ENCODE measurements at places on chromosomes 2 and 18. TPM values are rescaled to one million over a fixed set of nuclear protein-coding genes. Genes with fewer than 3 reads are reported as not detected.

DNA sequence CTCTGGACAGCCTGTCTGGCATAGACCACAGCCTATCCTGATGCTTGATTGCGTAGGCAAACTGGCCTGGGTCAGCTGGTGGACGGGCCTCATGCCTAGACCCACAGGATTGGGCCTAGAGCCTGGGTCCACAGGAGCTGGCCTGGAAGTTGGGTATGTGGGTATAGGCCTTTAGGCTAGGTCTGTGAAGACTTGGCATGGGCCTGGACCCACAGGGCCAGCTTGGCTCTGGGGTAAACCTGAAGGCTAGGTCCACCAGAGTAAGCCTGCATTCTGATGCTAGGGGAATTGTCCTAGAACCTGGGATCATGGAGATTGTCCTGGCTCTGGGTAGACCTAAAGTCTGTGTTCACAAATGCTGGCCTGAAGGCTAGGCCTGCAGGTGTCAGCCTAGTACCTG, 1293.7 kb downstream of the CNTNAP5 start:
- DNase-seq = no peak

Gene DCDC2C
- total RNA-seq = not detected

Gene GALNT3
- 0.85 TPM for total RNA-seq

- no peak for DNase-seq
These were observed 4.1 kb downstream of the DSG3 start for GRCh38 chr18:31451625-31452024.

Gene TMEM178A
- 2.8 TPM for total RNA-seq

Gene UGT1A3
- total RNA-seq = not detected

DNA sequence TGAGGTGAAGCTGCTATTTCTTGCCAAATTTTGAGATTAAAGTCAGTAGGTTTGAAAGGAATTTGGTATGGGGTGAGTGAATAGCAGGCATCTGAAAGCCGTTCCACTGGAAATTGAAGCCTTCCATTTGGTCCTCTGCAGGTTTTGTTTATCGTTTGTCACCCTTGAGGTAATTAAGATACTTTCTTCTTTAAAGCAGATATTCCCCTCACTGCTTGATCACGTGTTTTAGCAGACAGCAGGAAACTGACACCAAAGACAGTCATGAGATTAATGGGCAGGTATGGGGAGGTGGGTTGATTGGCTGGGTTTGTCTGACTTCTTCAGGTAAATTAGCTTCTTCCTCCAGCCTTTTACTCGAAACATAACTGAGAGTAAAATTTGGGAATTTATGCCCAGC, 10.7 kb downstream of the LPIN1 start:
- DNase-seq = no peak

DNA sequence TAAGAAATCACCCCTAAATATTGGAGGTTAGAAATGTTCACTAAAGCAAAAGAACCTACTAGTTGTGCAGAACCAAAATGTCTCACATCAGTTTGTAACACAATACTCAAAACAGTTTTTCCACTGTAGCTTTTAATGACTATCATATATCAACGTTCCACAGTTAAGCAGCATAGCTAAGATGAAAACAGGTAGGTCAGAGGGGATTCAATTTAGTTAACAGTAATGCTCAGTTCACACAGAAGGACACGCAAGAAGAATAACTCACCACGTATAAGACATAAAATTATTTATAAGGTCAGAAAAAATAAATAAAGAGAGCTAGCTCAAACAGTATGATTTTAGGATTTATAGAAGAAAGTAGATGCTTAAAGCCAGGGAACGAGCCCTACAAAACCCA, 118.9 kb upstream of the CCDC150 start:
- DNase-seq = no peak

DNA sequence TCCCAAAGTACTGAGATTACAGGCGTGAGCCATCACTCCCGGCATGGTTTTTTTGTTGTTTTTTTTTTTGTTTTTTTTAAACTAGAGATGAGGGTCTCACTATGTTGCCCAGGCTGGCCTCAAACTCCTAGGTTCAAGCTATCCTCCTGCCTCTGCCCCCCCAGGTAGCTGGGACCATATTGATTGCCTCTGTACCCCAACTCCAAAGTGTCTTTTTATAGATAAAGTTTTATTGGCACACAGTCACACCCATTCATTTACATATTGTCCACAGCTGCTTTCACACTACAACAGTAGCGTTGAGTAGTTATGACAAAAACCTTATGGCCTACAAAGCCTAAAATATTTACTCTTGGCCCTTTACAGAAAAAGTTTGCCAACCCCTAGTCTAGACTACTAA, 45.2 kb upstream of the SP5 start:
- DNase-seq = no peak

DNA sequence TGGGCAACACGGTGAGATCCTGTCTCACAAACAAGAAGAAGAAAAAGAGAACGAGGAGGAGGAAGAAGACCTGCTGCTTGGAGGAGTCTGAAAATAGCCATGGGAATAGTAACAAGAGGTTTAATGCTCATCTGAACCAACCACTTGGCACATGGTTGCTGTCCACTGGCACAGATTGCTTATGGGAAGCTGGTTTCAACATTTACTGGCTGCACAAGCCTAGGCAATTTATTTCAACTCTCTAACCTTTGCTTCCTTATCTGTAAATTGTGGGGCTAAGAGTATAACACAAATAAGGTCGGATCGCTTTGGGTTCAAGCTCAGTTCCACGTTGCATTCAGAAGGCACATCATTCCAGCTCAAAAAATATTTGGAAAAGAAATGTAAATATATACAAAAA, 14.2 kb upstream of the RHOB start:
- no peak for DNase-seq

Gene BCS1L
- 57.4 TPM for total RNA-seq

DNA sequence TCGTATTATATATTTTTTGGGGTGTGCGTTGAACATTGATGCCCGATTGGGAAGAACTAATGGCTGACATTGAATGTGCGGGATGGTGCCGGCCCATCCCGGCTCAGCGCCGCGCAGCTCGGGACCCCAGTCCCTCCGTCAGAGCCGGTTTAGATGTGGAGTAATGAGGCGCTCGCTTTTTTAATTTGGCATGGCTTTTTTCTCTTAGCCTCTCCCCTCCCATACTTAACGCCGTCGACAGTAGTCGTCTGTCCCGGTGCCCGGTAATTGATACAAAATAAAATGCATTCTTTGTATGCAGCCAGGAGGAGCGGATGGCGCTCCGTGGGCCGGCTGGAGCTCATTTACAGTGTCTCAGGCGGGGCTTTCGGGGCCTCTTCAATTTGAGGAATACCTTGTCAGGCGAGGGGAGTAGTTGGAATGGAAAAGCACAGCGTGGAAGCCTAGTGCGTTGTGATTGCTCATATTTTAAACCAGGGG, 209.2 kb downstream of the GBX2 start:
- no peak for DNase-seq

GRCh38 chr2:201807452-201807999, 1.2 kb downstream of the CDK15 start:
- DNase-seq = no peak

DNA sequence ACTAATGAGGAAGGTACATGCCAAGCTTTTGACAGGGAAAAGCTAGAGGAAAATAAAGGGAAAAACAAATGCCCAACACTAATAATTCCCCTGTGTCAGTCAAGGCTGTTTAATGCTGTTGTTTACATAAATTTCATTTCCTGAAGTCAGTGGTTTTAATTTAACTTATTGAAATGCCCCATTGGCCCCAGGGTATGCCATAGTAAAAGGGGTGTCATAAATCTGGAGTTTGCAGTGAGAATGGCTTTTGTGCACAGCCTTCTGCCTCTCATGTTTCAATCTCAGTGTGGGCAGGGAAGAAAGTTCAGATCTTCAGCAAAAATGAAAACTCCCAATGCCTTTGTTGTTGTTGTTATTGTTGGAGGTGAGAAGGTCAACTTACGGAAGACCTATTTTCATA, 550.1 kb upstream of the DCC start:
- no peak for DNase-seq

GRCh38 chr2:222322236-222322635, 23.4 kb upstream of the PAX3 start:
- no peak for DNase-seq

Gene GDF7
- 1.1 TPM for total RNA-seq

DNA sequence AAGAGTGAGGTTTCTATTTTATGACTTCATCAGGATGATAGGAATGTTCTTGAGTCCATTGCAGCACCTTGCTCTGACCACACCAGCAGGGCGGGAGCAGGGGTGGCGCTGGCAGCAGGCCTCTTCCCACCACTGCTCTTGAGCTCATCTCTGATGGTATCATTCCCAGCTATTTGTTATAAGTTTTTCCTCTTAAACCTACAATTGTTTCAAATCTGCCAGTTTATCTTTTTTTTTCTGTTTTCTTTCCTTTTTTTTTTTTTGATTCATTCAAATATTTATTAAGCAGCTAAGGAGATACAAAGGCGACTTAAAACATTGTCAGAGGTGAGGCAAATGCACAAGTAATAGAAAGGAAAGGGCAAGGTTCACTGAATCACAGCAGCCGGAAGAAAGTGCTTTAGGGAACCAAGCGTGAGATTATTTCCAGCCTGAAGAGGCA, 28.7 kb downstream of the NIFK start:
- DNase-seq = no peak

- no peak for DNase-seq
These were observed 219.2 kb downstream of the ZNF516 start for GRCh38 chr18:76275727-76276313.

Gene PDE1A
- 0.83 TPM for total RNA-seq

GRCh38 chr2:101140978-101141655, 10.1 kb downstream of the TBC1D8 start:
- no peak for DNase-seq

- no peak for DNase-seq
These were observed 437.6 kb downstream of the DPP10 start for GRCh38 chr2:114880046-114880445.

GRCh38 chr18:76977684-76978232, 154.8 kb downstream of the MBP start:
- DNase-seq = no peak

Data from endothelial cell of umbilical vein (primary cell).